Amygdala (tissue), 56 donors: ENCODE measurements at places on chromosomes 12 and 14.

DNA sequence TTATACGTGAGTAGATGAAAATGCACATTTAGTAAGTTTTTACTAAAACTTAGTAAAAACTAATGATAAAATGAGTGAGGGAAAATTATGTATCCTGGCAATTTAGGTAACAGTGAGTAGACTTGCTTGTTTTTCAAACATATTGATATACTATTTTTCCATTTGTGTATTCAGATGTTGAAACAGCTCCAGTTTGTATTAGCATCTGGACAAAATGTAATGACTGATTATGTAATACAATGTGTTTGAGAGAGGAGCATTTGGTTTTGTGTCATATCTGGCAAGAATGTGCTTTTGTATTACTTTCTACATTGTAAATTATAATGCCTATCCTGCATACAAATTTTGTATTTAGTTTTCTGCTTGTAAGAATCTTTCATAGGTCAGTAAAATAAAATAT lies 5.6 kb downstream of the CNOT2 start:
- no peak for DNase-seq

DNA sequence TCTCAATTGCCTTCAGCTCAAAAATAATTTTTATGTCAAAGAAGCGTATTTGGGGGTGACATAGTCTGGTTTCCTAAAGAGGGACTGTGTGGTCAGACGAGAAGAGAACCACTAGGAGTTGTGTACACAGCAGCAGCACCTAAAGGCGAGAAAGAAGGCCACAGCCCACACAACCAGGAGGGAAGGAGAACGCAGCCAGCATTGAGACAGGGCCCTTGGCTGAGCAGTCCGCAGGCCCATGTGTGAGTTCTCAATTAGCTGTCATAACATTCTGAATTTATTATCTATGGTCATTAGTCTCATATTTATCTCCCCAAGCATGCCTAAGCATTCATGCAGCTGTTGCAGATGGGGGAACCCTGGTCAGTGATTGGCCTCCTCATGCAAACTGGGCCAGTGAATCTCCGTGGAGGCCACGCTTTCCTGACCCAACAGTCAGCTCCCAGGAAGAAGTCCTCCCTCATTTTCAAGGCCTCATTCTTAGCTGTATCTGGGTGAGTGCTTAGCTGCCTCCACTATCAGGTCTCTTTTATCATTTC lies 81.2 kb upstream of the ATF7IP start:
- DNase-seq: no peak

DNA sequence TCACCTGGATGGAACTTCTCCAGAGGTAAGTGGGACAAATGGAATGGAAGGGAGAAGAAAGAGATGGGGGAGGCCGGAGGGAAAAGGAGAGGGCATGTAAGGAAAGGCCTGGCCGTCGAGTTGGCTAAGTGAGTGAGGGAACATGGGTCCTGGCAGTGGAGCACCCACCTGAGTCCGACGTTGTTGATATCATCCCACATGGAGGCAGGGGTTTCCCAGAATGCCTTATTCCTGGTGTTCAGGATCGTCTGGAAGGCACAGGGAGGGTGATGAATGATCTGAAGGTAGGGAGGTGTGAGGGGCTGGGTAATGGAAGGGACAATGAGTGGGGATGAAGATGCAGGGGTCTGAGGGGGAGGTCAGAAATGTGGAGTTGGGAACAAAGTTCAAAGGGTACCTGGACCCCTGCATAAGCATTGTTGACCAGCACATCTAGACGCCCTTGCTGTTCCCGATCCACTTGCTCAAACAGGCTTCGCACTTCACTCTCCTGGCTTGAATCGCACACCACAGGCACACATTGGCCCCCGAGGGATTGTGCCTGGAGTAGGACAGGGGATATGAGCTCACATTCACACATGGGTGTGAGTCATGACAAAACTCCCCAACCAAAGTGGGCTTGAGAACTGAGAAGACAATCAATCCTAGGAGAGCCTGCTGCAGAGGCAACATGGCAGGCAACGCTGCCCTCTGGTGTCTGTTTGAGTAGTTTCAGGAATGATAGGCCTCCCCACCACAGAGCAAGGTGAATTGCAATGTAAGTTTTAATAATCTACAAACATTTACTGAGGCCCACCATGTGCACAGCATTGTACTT lies 3.0 kb downstream of the DHRS1 start:
- no peak for DNase-seq

DNA sequence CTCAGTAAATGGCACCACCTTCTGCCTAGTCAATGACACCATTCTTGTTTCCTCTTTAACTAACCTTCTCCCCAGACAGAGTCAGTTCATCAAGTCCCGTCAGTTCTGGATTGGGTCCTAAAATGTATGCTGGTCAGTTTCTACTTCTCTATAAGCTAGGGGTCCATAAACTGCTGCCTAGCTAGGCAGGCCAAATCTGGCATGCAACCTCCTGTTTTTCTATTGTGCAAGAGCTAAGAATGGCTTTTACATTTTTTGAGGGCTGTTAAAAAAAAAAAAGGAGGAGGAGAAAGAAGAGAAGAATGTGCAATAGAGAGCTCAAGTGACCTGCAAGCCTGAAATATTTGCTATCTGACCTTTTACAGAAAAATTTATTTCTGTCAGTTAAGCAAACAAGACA lies 6.4 kb upstream of the TMED10 start:
- no peak for DNase-seq

DNA sequence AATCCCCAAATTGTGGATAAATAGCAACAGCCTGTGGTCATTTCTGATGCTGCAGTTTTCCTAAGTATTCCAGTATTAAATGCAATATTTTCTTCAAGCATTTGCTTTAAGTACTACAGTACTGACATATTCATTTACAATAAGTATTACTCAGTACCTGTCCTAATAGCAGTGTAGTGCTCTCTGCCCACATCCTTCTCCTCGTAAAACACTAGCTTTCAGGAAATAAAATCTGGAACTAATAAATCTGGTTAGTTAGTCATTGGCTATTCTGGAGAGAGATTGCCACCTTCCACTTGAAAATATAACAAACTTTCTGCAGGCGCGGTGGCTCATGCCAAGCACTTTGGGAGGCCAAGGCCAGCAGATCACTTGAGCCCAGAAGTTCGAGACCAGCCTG lies 441.5 kb downstream of the PRKD1 start:
- DNase-seq: no peak

DNA sequence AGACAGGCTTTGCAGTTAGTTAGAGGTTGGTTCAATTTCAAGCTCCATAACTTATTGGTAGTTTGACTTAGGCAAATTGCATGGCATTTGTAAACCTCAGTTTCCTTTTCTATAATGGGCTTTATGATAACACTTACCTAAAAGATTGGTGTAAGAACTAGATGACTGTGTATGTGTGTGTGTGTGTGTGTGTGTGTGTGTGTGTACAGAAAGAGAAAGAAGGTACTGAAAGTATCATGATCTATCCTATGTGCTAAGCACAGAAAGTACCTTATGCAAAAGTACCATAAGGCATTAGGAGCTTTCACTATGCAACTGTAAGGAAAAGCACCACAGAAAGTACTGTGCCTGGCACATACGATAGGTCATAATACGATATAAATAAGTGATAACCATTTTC lies 304.3 kb upstream of the KITLG start:
- DNase-seq: no peak

GRCh38 chr12:2283916-2284315 lies 231.1 kb downstream of the CACNA1C start:
- no peak for DNase-seq

DNA sequence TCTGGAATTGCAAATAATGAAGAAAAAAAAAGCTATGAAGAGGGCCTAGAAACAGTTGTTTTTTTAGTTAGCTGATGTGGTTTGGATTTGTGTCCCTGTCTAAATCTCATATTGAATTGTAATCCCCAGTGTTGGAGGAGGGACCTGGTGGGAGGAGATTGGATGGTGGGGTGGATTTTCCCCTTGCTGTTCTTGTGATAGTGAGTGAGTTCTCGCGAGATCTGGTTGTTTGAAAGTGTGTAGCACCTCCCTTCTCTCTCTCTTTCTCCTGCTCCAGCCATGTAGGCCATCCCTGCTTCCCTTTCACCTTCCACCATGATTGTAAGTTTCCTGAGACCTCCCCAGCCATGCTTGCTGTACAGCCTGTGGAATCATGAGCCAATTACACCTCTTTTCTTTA lies 126.1 kb downstream of the ASCL4 start:
- DNase-seq: no peak

- no peak for DNase-seq
Measured at GRCh38 chr14:75313294-75313693, 34.7 kb downstream of the FOS start.

DNA sequence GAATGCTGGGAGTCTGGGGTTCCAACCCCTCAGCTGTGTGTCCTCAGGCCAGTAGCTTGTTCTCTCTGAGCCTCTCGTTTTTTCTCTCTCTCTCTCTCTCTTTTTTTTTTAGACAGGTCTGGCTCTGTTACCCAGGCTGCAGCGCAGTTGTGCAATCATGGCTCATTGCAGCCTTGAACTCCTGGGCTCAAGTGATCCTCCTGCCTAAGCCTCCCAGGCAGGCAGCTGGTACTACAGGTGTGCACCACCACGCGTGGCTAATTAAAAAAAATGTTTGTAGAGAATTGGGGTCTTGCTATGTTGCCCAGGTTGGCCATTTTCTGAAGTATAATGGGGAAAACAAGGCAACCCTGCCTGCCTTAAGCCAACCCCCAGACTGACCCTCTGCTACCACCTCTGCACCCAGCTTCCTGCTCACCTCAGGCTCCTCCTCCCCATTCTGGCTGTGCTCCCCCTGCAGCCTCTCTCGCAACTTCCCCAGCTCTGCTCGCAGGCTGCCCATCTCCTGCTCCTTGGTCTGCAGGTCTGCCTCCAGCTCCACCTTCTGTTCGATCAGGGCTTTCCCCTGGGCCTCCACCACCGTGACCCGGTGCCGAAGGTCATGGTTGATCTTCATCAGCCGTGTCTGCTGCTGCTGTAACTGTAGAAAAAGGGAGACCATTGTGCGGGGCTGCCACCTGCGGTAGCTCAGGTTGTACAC lies 35.2 kb downstream of the RILPL1 start:
- DNase-seq: no peak

- no peak for DNase-seq
Measured at GRCh38 chr14:67547224-67547780, 14.2 kb downstream of the PLEKHH1 start.
